ENCODE measurements at places on chromosomes 12 and 14.

DNA sequence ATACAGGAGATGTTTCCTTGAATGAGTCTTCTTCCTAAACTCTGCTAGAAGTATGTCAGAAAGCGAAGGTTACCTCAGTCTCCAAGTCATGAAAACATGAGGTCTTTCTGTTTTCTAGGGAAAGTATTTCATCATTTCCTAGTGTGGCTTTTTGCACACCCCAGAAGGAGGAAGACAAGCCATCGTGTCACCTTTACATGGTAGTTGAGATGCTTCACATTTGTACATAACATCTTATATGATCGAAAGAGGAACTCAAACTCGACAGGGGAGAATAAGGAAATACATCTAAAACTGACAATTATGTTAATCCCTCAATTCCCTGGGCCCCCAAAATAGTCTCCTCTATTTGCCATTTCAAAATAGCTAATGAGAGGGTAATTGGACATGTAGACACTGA, 214.1 kb upstream of the PLEKHG7 start:
- DNase-seq: no peak

DNA sequence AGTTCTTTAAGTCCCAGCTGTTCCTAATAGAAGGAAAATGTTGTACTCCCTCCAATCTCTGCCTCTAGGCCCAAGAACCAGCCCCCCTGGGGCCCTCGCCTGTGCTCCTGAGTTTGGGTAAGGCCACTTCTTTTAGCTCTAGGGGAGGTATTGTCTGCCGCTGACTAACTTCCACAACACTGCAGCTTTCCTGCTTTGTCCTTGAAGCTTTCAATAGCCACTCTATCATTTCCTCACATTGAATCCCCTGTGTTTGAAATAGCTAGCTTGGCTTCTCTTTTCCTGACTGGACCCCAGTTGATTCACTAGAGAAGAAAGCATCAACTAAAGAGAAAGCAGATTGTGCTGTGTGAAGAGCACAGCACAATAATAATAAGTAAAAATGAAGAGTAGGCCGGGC, 28.8 kb downstream of the KRT80 start:
- no peak for DNase-seq

- no peak for DNase-seq
Measured at GRCh38 chr12:78725033-78725432, 139.5 kb upstream of the SYT1 start.

DNA sequence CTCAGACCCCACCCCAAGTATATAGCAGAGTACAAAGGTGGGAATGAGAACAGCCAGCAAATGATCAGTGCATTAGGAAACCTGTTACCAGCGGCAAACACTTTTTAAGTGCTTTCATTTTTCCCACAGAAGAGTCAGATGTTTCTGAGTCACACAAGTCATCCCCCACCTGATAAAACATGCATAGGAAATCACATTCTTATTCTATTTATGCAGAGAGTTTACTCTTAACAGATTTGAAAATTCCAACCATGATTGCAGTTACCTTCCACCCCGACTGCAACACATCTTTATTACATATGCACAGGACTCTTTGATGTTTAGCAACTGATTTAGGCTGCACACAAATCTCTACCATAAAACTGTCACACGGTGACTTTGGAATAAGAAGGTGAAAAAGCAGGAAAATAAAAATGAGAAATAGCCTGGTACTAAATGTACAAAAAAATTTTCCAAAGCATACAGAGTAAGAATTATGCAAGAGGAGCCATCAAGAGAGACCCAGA, 236.4 kb downstream of the PAWR start:
- peak; percentile 62 for DNase-seq

DNA sequence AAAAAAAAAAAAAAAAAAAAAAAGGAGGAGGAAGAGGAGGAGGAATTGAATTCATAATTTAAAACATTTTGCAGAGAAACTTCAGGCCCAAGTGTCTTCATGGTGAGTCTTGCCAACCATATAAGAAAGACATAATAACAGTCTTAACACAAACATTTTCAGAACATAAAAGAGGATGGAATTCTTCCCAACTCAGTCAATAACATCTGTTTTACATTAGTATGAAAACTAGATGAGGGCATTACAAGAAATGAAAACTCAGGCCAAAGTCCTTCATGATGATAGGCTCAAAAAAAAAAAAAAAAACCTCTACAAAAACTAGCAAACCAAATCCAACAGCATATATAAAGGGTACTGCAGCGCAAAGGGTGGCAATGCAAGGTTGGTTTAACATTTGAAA, 151.6 kb downstream of the FOXA1 start:
- DNase-seq: no peak
